Right ventricle myocardium superior (tissue), 1 donor: ENCODE measurements at places on chromosomes 6 and 20.

DNA sequence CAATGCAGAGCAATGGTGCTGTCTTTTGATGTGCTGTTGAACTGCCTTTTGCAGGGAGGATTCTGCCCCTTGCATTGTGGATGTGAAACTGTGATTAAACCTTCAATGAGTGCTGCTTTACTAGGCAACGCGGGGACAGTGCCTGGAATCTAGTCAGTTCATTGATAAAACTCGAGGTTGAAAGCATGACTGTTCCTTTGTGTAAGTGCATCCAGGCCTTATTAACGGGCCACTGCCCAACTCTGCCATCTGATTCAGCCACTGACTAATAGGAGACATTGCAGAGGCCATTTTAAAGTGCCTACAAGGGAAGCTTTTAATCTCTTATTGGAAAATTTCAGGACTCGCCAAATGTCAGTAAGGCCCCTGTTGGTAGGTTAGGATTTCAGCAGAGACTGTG lies 49.3 kb downstream of the SLC35F1 start:
- no peak for DNase-seq

DNA sequence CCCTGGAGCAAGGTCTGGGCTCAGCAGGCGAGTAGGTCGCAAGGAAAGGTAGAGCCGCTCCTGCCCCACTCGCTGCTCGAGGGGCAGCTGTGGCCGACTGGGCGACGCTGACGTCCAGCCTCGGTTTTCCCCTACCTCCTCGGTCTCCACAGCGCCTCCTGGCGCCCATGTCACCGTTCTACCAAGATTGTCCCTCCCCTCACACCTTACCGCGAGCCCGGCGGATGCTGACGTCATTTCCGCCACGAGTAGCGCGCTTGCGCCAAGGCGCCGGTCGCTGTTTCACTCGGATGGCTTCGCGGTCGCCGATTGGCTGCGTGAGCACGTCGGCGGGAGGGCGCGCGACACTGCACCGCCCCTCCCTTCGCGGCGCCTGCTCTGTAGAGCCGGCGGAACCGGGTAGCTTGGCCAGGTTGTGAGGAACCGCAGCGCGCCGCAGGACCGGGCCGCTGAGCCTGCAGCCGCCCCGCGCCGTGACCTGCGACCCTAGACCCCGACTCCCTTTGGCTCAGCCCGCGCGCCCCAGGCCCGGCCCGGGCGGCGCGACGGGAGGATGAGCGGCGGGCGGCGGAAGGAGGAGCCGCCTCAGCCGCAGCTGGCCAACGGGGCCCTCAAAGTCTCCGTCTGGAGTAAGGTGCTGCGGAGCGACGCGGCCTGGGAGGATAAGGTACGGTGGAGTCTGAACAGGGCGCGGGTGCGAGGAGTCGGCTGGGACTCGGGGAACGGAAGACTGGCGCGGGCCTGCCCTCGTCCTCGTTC lies at the start of gene RAB5IF:
TSS of gene RAB5IF (plus strand) at position 381 of the 759 bp plus-strand sequence. CDS start at position 554, 173 bp downstream.
- DNase-seq = peak; percentile 100

DNA sequence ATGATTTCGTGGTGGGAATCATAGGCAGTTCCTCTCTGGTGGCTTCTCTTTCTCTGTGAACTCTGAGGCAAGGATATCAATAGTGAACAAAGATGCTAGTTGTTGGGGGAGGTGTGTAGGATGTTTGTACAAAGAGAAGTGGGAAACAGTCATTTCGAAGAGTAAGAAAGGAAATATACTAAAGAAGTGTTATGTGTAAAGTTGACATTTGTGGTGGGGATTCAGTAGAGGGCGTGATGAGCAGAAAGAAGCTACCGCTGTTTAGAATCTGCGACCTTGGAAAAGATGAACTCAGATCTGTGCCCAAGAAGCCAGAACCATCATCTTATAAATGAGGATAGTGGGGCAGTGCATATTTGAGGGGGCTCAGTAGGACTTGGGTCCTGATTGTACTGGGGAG lies 11.4 kb downstream of the SLC35F1 start:
- DNase-seq = no peak

DNA sequence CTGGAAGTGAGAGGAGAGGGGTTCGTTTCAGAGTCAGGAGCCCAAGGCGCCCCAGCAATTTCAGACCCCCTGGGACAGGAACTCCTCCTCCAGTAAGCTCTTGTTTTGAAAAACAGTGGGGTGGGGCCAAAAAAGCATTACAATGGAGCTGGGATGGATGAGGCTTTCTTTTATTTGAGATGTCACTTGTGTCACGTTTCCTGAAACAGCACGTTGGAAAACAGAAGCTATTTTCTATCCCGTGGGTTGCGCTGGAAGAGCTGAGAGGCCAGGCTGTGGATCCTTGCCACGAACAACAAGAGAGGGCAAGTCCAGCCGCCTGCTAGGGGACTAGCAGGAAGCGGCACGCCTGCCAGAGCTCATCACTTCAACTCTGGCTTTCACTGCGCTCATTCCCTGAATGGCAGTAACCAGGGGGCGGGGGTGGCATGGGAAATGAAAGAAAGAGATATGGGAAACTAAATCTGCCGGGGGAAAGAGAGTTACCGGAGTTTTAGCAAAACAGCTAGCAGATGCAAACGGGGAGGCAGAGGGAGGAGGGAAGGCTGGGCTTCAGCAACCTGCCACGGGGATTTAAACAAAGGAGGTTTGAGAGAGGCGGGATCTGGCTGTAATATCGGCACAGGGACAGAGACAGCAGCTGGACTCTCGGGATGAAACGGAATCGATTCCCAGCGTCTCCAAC lies 34.6 kb downstream of the GCNT2 start:
- DNase-seq = peak; percentile 83

- DNase-seq = no peak
Observed at GRCh38 chr20:22402550-22402949, 181.8 kb downstream of the FOXA2 start.

GRCh38 chr6:125974214-125974866 lies 12.0 kb upstream of the TRMT11 start:
- no peak for DNase-seq

- peak; percentile 86 for DNase-seq
Observed at GRCh38 chr20:23235173-23236027, 115.2 kb upstream of the NXT1 start.

DNA sequence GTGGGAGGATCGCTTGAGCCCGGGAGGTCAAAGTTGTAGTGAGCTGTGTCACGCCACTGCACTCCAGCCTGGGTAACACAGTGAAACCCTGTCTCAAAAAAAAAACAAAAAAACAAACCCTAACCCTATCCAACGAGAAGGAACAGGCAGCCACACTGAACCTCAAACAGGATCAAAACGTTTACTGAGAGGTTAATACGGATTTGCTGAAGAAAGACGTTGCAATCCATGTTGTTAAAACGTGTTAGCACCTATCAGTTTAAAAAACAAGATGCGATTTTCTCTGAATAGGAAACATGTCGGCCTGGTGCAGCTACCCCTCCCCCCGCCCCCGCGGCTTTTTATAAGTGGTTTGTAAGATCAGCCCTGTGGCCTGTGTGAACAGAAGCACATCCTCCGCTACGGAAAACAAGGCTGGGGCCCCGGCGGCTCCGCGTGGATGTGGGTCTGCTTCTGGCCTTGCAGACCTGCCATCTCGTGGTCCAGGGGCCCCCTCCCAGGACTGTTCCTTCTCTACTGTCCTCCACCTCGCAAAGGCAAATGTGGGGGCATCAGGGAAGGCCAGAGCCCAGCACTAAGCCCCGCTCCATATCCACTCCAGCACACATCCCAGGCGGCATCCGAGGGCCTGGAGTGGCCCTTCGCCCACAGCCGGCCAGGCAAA lies 11.4 kb downstream of the SLC2A4RG start:
- DNase-seq = no peak

DNA sequence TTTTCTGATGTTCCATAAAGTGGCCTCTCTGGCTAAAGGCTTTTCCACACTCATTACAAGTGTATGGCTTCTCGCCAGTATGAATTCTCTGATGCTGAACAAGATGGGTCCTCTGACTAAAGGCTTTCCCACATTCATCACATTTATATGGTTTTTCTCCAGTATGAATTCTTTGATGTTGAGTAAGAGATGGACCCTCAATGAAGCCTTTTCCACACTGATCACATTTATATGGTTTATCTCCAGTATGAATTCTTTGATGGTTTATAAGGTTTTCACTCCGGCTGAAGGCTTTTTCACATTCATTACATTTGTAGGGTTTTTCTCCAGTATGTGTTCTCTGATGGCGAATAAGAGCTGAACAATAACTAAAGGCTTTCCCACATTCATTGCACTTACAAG lies 20.4 kb downstream of the ZNF184 start:
- DNase-seq = no peak

DNA sequence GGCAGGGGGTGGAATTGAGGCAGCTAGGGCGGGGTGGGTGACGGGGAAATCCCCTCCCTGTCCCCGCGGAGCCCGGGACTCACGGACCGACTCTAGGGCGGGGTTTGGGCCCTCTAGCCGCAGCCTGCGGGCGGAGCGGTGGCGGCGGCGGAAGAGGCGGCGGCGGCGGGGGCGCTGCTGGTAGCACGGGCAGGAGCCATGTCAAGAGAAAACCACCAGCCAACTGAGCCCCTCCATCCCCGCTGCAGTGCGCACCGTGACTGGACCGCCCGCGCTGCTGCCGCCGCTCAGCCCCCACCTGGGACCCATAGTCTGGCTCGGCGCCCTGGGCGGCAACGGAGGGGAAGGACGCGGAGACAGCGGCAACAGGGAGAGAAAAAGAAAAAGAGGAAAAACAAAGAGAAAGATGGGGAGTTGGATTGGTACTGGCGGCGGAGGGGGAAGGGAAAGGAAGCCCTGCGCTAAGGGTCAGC lies 1.2 kb upstream of the C6orf62 start:
- DNase-seq = peak; percentile 84
